ENCODE measurements at places on chromosomes 7 and 10. TPM values are rescaled to one million over a fixed set of nuclear protein-coding genes. Genes with fewer than 3 reads are reported as not detected.

GRCh38 chr7:28847176-28847575 lies 111.0 kb downstream of the TRIL start:
- no peaks in the 10 kb centered on the region for H3K36me3 ChIP-seq
- peaks cover 14% of the 10 kb centered on the region for H3K27me3 ChIP-seq
- no peaks in the 10 kb centered on the region for H3K4me1 ChIP-seq
- DNase-seq = no peak

- DNase-seq = no peak
- H3K4me3 ChIP-seq = no peak overlapping the region
- H3K27ac ChIP-seq = no peak overlapping the region
- H3K36me3 ChIP-seq = no peaks in the 10 kb centered on the region
- no peaks in the 10 kb centered on the region for H3K27me3 ChIP-seq
These were observed 78.2 kb upstream of the IFRD1 start for GRCh38 chr7:112372101-112372500.

The ANKRD61 gene
- total RNA-seq = not detected

DNA sequence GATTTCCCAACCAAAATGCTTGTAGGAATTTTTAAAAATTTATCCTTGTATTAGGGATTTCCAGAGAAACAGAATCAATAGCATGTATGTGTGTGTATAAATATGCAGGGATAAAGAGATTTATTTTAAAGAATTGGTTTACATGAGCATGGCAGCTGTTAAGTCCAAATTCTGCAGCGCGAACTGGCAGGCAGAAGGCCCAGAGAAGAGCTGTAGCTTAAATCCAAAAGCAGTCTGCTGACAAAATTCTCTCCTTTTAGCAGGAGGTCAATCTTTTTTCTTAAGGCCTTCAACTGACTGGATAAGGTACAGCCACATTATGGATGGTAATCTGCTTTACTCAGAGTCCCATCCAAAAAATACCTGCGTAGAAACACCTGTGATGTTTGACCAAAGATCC lies 42.0 kb downstream of the PRR15 start:
- no peaks in the 10 kb centered on the region for H3K36me3 ChIP-seq
- no peak for DNase-seq
- peaks cover 7% of the 10 kb centered on the region for H3K27me3 ChIP-seq
- no peaks in the 10 kb centered on the region for H3K4me1 ChIP-seq
- H3K4me3 ChIP-seq = no peak overlapping the region

DNA sequence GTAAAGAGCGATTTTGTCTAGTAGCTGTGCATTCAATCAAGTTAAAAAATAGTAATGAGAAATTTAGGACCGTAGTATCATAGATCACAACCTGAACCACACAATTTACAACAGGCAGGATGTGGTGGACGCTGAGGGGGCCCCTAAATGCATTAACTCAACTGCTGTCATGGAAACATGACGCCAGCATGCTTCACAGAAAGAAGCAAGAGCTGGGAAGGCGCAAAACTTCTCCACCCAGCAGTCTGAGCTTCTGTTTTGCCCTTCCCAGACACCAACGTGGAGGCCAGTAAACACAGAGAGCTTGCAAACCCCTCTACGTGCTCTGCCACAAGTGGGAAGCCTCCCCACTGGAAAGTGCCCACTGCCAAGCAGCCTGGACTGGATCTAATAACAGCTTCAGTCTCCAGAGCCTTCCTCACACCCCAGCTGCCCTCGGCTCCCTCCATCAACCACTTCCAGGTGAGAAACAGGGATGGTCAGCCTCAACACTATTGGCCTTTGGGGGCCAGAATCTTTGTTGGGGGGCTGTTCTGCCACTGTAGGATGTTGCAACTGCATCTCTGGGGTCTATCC lies 151.8 kb downstream of the SFMBT2 start:
- peak overlapping the region; percentile 55 for H3K27ac ChIP-seq
- no peaks in the 10 kb centered on the region for H3K27me3 ChIP-seq
- peak overlapping the region; percentile 35 for H3K4me3 ChIP-seq

DNA sequence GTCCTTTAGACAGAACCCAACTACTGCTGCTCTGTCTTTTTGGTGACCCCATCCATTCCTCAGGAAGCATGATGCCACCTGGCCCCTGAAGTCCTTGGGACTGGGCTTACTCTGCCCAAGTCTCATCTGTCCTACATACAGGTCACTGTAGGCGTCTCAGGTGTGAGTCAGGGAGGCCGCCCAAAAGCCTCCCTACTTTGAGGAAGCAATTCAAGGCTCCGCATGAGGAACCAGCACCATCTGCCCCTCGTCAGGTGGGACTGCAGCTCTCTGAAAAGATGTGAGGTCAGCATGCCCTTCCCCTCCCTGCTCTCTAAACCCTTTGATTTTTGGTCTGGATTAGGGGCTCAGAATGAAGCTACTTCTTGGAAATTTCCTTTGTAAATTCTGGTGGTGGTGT lies 354.8 kb downstream of the CXCL12 start:
- H3K27ac ChIP-seq = no peak overlapping the region
- H3K4me3 ChIP-seq = no peak overlapping the region
- H3K27me3 ChIP-seq = peaks cover 10% of the 10 kb centered on the region
- peak; percentile 53 for DNase-seq

The PAPSS2 gene
- 0.14 TPM for total RNA-seq

DNA sequence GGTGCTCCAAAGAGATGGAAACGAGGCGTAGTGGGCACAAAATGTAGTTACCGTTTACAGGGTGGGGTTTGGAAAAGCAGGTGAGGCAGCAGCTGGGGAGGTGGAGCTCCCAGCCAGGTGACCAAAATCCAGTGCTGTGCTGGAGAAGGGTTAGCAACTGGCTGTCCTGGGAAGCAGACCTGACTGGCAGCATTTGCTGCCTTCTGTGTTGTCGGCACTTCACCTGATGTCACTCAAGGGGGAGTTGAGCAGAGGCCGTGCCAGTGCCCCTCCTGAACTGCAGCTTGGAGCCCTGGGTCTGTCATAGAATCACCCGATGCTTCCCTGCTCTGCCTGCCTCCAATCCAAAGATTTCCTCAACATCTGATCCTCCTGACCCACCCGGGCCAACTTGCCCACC lies 12.8 kb downstream of the GCK start:
- H3K27ac ChIP-seq = no peak overlapping the region
- no peaks in the 10 kb centered on the region for H3K27me3 ChIP-seq
- H3K36me3 ChIP-seq = no peaks in the 10 kb centered on the region
- H3K4me3 ChIP-seq = no peak overlapping the region
- H3K4me1 ChIP-seq = no peaks in the 10 kb centered on the region

The IGF2BP3 gene
- total RNA-seq = 1.1 TPM

GRCh38 chr10:107919626-107920235 lies 755.2 kb upstream of the SORCS1 start:
- no peak overlapping the region for H3K27ac ChIP-seq
- no peak overlapping the region for H3K4me3 ChIP-seq

- H3K4me1 ChIP-seq = peaks cover 18% of the 10 kb centered on the region
- peak overlapping the region; percentile 71 for H3K4me3 ChIP-seq
- peaks cover 20% of the 10 kb centered on the region for H3K27me3 ChIP-seq
- H3K36me3 ChIP-seq = peaks cover 2% of the 10 kb centered on the region
These were observed 33.0 kb downstream of the EN2 start for GRCh38 chr7:155490697-155491628.

GRCh38 chr7:4556868-4557793 lies 125.0 kb upstream of the FOXK1 start:
- peaks cover 15% of the 10 kb centered on the region for H3K27me3 ChIP-seq
- no peak overlapping the region for H3K4me3 ChIP-seq
- H3K36me3 ChIP-seq = no peaks in the 10 kb centered on the region

The MET gene
- 0.27 TPM for total RNA-seq

The HOXA4 gene
- not detected for total RNA-seq

DNA sequence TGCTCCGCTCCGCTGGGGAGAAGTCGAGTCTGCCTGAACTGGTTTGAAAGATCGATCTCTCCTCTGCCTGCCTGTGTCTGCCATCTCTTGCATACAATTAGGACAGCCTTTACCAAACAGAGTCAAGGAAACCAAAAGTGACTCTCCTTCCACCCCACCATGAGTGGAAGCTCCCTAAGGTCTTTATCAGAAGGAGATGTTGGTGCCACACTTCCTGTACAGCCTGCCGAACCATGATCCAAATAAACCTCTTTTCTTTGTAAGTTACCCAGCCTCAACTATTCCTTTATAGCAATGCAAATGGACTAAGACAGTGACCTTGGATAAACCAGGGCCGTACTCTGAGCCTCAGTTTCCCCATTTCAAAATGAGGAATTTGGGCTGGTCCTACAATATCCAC lies 106.3 kb upstream of the GDF10 start:
- H3K4me1 ChIP-seq = peaks cover 20% of the 10 kb centered on the region
- no peak overlapping the region for H3K4me3 ChIP-seq

The SLC26A4 gene
- 2.0 TPM for total RNA-seq

DNA sequence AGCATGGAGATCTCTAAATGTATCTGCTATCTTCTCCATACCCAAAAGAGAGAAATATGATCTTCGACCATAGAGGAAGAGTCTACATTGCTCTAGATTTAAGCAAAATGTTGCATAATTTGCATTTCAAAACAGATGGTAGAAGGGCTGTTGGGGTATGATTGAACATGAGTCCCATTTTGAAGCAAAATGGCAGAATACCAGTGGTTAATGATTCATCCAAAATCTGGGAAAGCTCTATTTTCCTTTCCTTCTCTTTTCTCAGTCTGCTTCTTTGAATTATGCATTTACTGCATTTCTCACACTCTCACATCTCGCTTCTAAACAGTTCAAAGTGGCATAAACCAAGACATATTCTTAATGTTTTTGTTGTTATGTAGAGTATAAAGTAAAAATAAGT lies 178.5 kb downstream of the MACC1 start:
- no peak overlapping the region for H3K27ac ChIP-seq
- H3K27me3 ChIP-seq = peaks cover 2% of the 10 kb centered on the region
- DNase-seq = no peak
- no peaks in the 10 kb centered on the region for H3K36me3 ChIP-seq
- no peaks in the 10 kb centered on the region for H3K4me1 ChIP-seq

The FKBP9 gene
- total RNA-seq = 0.47 TPM

The EPHB6 gene
- 5.5 TPM for total RNA-seq

The NRCAM gene
- 3.8 TPM for total RNA-seq

GRCh38 chr7:139361523-139361922 lies 1.8 kb downstream of the LUC7L2 start:
- peak overlapping the region; percentile 92 for H3K4me3 ChIP-seq
- no peak for DNase-seq
- H3K27ac ChIP-seq = peak overlapping the region; percentile 98

The PUS7 gene
- 31.5 TPM for total RNA-seq

GRCh38 chr10:75137533-75138438 lies 26.3 kb downstream of the SAMD8 start:
- peak overlapping the region; percentile 79 for H3K27ac ChIP-seq
- DNase-seq = peak; percentile 71
- H3K4me1 ChIP-seq = peaks cover 33% of the 10 kb centered on the region

The CELF2 gene
- total RNA-seq = 133 TPM

The ZNF277 gene
- total RNA-seq = 25.8 TPM

The HOXA13 gene
- total RNA-seq = not detected

- peak overlapping the region; percentile 73 for H3K4me3 ChIP-seq
- H3K27ac ChIP-seq = peak overlapping the region; percentile 84
- DNase-seq = peak; percentile 63
- peaks cover 42% of the 10 kb centered on the region for H3K27me3 ChIP-seq
These were observed 441 bp downstream of the BMI1 start for GRCh38 chr10:22321156-22321923.

GRCh38 chr10:89516149-89516832 lies 19.1 kb downstream of the SLC16A12 start:
- no peaks in the 10 kb centered on the region for H3K4me1 ChIP-seq
- no peak overlapping the region for H3K4me3 ChIP-seq
- no peaks in the 10 kb centered on the region for H3K36me3 ChIP-seq

DNA sequence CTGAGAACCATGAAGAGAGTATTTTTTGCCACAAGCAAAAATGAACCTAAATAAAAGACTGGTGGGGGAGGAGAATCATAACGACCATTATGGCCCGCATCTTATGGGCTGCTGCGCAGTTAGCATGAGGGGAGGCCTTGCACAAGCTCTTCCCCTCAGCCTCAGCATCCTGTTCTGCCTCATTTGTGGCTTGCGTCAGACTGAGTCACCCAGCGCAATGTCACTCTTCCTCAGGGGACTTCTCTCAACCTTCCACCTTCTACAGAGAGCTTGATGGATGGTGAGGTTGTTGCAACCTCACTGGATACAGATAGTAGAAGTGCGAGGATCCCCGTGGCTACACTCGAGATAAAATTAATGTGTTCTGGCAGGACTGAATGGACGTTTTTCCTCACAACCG lies 16.8 kb upstream of the GPR15LG start:
- no peaks in the 10 kb centered on the region for H3K27me3 ChIP-seq
- peak overlapping the region; percentile 54 for H3K27ac ChIP-seq
- H3K4me1 ChIP-seq = peaks cover 48% of the 10 kb centered on the region
- peaks cover 24% of the 10 kb centered on the region for H3K36me3 ChIP-seq
- no peak overlapping the region for H3K4me3 ChIP-seq
- peak; percentile 83 for DNase-seq

The TEX36 gene
- not detected for total RNA-seq

GRCh38 chr7:136267822-136268221 lies 290.7 kb upstream of the MTPN start:
- no peaks in the 10 kb centered on the region for H3K36me3 ChIP-seq
- no peak for DNase-seq
- no peak overlapping the region for H3K27ac ChIP-seq
- no peaks in the 10 kb centered on the region for H3K27me3 ChIP-seq
- H3K4me3 ChIP-seq = no peak overlapping the region

DNA sequence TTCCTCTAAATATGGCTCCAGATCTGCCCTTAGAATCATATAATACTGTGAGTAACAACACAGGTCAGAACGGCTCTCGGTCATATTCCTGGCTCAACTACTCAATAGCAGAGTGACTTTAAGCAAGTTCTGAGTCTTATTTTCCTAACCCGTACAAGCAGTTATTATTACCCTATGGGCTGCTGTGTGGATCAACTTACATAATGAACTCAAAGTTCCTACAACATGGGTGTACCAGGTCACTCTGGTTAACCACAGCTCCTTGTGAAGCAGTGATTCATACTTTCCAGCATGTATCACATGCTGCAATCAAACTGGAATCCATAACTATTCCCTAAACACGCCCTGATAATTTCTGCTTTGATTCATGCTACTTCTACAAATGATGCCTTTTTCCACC lies 107.3 kb downstream of the LRRN3 start:
- H3K4me3 ChIP-seq = no peak overlapping the region
- H3K36me3 ChIP-seq = peaks cover 16% of the 10 kb centered on the region
- H3K27ac ChIP-seq = no peak overlapping the region

GRCh38 chr10:91034494-91035159 lies 113.7 kb upstream of the ANKRD1 start:
- H3K27ac ChIP-seq = peak overlapping the region; percentile 90
- H3K36me3 ChIP-seq = peaks cover 3% of the 10 kb centered on the region
- H3K27me3 ChIP-seq = no peaks in the 10 kb centered on the region
- H3K4me3 ChIP-seq = no peak overlapping the region
- peaks cover 18% of the 10 kb centered on the region for H3K4me1 ChIP-seq

The FAM131B gene
- total RNA-seq = 2.7 TPM

The OGDH gene
- total RNA-seq = 85.6 TPM

All from activated CD8-positive, alpha-beta T cell treated with anti-CD3 and anti-CD28 coated beads for 36 hours (primary cell).